ENCODE measurements at places on chromosomes 7 and 10.

- peak; percentile 48 for DNase-seq
Measured at GRCh38 chr7:93923942-93924341, 2.4 kb downstream of the GNG11 start.

DNA sequence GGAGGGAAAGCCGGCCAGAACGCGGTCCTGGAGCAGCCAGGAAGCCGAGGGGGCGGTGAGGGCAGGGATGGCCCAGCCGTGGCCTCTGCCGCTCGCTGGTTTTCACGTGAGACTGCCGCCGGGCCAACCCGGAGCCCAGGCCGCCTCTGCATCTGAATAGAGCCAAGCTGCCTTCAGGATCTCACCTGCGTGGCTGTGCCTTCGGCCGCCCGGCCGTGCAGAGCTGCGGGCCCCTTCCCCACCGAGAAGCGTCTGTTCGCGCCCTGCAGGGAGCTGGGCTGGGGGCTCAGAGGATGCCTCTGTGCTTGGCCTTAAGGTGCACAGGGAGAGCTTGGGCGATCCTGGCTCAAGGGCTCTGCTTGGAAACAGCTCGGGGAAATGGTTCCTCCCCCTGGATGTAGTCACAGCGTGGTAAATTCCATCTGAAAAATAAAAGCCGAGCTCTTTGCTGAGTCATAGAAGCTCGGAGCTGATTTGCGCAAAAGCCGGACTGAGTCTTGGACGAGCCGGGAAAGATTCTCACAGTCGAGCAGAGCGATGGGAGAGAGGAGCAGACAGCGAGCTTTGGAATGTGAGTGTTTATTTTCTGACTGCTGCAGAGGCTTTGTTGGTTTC is at the start of gene JAKMIP3:
Gene JAKMIP3, plus strand, starts transcription at position 456 of the 615 bp plus-strand sequence. CDS start 38,863 bp downstream, outside the sequence.
- peak; percentile 98 for DNase-seq

GRCh38 chr7:19095353-19095860 is 22.0 kb downstream of the TWIST1 start:
- DNase-seq: peak; percentile 54

GRCh38 chr10:50805981-50806622 is 66.4 kb downstream of the ASAH2B start:
- peak; percentile 47 for DNase-seq

DNA sequence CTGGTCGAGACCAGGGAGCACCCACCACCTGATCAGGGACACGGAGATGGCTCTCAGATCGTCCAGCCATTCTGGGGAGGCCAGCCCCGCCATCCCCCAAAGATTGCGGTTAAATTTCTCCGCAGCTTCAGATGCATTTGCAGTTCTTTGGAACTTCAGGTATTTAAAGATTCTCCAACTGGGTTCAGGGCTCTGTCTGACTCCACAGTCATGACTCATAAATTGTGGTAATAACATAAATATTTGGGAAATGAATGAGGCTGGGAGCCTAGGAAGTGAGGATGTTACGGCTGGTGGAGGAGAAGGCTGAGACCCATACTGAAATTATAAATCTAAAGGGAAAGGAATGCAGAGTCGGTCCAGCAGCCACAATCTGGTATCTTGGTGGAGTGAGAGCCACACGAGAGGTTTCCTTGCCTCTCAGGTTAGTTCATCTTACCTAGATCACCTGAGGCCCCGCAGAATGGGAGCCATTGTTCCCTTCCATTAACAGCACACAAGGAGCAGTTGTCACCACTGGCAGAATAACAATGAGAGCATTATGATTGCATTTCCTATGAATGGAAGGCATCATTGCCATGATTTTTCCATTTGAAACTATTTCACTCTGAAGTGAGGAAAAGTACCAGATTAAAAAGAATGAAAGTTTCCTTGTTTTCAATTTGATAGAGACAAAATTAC is 26.7 kb upstream of the DNAJB6 start:
- DNase-seq: peak; percentile 96

DNA sequence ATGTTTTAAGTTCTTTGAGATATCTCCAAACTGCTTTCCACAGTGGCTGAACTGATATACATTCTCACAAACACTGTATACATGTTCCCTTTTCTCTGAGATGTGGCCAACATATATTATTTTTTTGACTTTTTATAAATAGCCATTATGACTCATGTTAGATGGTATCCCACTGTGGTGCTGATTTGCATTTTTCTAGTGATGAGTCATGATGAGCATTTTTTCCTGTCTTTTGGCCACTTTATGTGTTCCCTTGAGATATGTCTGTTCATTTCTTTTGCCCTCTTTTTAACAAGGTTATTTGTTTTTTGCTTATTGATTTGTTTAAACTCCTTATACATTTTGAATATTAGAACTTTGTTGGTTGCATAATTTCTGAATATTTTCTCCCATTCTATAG is 1055.1 kb downstream of the NXPH1 start:
- DNase-seq: peak; percentile 54

DNA sequence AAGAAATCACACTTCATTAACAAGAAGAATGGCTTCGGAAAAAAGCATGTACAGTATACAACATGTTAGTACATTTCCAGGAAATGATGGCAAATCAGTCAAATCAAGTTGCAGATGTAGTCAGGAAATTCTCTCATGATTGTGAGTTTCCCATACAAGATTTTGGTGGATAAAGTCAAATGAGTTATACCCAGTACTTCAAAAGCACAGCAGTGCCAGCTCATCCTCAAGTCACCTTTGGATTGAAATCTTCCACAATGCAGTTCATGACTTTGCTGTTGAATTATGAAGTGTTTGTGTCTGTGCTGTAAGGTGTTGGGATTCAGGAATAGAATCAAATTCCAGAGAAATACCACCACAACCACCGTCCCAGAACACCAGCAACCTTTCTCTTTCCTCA is 301.3 kb upstream of the BMPER start:
- DNase-seq: peak; percentile 50

DNA sequence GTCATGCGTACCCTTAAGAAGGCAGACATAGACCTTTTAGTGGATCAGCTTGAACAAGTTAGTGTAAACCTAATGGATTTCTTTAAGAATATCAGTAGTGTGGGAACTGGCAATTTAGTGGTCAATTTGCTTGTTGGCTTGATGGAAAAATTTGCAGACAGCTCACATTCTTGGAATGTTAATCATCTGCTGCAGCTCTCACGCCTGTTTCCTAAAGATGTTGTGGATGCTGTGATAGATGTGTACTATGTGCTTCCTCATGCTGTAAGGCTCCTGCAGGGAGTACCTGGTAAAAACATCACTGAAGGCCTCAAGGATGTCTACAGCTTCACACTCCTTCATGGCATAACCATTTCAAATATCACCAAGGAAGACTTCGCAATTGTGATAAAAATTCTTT is 103.4 kb downstream of the ABCA13 start:
- peak; percentile 18 for DNase-seq

- no peak for DNase-seq
Measured at GRCh38 chr7:11702938-11703337, 129.1 kb downstream of the THSD7A start.

- DNase-seq: peak; percentile 43
Measured at GRCh38 chr7:45384499-45384898, 189.7 kb upstream of the ADCY1 start.

- no peak for DNase-seq
Measured at GRCh38 chr7:68031180-68031943, 1034.7 kb downstream of the TYW1 start.

DNA sequence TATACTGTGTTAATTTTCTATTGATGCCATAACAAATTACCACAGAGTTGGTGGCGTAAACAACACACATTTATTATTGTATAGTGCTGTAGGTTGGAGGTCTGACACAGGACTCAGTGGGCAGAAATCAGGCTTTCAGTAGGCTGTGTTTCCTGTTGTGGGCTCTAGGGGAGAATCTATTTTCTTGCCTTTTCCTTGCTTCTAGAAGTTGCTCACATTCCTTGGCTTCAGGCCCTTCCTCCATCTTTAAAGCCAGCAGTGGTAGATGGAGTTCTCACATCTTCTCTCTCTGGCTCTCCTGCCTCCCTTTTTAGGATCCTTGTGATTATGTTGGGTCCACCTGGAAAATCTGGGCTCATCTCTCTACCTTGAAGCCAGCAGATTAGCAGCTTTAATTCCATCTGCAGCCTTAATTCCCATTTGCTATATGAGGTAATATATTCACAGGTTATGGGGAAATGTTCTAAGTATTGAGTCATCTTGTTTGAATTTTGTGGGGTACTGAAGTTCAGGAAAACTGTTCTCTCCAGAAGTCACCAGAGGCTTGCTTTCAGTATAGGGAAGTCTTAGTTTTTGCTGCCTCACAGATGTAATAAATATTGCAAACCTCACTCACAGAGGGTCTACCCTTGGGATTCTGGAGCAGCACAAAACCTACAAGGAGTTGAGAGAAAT is 38.9 kb downstream of the CCNY start:
- peak; percentile 49 for DNase-seq

DNA sequence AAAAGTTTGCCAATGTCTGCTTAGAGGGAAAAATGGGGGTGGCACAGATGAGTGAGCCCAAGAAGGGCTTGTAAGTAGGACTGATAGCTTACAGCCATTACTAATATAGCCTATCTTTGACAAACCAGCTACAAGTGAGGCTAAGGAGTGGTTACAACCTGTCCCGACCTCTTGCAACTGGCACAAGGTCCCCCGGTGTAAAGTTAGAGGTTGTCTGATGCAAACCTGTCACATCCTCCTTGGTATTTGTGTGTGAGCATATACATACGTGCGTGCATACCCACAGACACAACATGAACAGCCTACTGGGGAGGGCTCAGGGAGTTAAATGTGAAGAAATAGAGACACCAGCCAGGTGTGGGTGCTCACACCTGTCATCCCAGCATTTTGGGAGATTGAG is 14.6 kb downstream of the ADAP1 start:
- DNase-seq: no peak

- no peak for DNase-seq
Measured at GRCh38 chr7:18177815-18178660, 150.4 kb upstream of the PRPS1L1 start.

DNA sequence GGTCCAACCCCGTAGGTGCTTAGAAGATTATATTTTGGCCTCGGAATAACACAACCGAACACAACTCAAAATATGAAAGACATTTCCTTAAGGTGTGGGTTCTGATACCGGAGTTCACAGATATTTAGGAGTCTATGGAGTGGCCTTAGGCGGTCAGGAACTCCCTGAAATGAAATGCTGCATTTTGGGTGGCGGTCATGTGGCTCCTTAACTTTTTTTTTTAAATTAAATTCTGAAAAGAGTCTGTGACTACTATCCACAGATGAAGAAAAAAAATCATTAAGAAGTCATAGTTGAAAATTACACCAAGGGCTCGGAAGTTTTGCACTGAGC is 290.9 kb upstream of the NFE2L3 start:
- no peak for DNase-seq

GRCh38 chr7:73817121-73817520 is 13.7 kb upstream of the CLDN4 start:
- DNase-seq: no peak

DNA sequence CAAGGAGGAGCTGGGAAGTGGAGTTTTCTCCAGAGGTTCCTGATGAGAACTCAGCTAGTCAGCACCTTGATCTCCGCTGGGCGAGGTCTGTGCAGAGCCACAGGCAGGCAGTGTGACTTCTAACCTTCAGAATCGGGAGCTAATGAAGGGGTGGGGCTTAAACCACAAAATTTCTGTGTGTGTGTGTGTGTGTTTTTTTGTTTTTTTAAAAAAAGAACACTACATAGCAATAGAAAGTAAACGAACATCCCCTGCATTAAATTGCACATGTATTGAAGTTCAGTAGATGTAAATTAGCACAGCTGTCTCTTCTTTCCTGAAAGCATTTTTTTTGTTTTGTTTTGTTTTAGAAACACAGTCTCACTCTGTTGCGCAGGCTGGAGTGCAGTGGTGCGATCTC is 46.2 kb downstream of the RBM17 start:
- DNase-seq: no peak

DNA sequence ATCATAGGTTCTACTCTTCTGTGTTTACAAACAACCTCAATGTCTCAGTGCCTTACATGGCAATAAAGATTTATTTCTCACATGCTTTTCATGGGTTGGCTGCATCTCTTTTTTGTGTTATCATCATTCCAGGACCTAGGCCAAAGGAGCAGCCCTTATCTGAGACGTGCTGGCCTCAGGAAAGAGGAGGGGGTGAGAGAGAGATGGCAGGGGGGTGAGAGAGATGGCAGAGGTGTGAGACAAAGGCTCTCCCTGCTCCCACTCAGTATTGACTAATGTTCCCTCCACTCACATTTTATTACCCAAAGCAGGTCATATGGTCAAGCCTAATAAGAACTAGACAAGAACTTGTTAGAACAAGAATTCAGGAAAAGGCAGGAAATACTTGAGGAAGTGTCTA is 120.1 kb upstream of the PRR15 start:
- no peak for DNase-seq

- no peak for DNase-seq
Measured at GRCh38 chr7:48045195-48045765, 9.9 kb downstream of the C7orf57 start.

DNA sequence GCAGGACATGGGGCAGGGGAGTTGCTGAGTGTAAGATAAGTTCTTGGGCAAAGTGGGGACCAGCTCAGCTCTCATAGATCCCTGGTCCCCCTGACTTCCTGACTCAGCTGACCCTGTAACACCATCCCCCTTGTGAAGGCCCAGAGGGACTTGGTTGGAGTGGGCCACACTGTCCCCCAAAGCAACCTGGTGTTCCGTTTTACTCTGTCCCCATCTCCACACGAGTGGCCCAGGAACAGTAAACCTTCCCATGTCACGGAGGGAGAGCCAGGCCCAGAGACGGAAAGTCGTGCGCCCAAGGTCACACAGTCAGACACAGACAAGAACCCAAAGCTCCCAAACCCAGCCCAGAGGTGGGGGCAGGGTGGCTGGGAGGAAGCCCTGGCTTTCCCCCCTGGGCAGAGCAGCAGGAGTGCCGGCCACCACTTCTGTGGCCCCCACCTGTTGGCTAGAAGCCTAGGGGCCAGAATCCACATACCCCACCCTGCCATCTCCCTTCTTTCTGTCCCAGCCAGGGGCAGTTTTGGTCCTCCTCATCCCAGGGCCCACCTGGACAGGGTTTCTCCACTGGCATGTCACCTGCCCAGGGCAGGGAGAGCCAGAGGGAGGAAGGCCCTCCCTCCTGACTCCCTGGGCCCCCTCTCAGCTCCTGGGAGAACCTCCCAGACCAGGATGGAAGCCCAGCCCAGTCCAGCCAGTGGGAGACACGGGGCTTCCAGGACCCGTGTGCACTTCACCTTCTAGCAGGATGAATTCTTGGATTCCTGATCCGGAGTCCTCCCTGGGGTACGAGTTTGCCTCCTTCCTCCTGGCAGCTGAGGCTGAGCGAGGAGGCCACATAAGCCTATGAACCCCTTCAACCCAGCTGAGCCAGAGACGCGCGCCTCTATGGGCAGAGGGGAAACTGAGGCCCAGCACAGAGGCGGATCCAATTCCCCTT is 20.6 kb upstream of the VPS37D start:
- DNase-seq: no peak
